ENCODE measurements at places on chromosomes 1 and 21.

DNA sequence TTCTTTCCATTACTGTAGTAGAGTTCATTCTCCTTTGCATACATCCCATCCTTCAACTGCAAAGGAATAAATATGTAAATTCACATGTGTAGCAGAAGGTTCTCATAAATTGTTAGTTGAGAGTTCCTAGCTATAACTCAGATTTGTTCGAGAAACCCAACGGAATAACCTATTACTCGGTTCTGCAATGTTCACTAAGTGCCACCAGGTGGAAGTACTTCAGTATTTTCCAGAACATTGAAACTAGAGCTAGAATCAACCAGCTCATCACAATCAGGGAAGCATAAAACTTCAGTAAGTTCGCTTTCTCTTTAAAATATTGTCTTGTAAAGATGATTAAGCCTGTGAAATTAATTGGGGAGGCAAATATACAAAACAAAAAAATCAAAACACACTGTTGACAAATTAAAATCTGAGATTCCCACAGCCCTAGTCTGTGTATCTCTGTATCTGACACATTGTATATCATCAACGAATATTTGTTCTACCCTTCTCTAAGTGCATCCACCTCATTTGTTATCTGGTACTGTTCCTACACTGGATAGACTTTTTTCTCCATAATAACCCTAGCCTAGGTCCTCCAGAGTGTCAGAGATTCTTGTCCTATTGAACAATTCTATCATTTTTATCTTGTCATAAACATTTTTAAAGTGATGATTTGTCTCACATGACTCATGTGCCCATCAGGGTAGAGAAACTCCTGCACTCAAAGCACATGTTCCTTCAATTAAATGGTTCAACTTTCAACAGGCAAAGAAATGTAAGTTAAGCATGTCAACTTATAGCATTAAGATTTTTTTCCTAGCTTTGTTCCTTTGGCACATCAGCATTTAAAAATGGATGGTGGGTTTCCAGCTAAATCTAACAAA is 31.9 kb downstream of the MROH9 start:
- DNase-seq = no peak

DNA sequence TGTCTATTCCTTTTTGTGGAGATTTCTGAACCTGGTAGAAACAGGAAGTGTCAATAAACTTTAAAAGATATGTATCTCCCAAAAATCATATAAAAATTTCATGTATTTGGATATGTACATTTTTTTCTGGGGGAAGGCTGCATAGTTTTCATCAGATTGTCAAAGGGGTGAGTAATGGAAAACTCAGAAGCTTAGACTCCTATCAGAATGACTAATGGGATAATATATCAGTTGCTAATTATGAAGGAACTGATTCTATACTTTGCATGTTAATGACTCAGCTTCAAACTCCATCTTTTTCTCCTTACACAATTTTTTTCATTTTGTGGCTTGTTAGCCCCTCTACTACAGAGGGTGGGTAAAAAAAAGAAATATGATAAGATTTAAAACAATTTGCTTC is 55.9 kb downstream of the GON4L start:
- no peak for DNase-seq

GRCh38 chr1:163561580-163562295 is 240.0 kb downstream of the NUF2 start:
- no peak for DNase-seq

DNA sequence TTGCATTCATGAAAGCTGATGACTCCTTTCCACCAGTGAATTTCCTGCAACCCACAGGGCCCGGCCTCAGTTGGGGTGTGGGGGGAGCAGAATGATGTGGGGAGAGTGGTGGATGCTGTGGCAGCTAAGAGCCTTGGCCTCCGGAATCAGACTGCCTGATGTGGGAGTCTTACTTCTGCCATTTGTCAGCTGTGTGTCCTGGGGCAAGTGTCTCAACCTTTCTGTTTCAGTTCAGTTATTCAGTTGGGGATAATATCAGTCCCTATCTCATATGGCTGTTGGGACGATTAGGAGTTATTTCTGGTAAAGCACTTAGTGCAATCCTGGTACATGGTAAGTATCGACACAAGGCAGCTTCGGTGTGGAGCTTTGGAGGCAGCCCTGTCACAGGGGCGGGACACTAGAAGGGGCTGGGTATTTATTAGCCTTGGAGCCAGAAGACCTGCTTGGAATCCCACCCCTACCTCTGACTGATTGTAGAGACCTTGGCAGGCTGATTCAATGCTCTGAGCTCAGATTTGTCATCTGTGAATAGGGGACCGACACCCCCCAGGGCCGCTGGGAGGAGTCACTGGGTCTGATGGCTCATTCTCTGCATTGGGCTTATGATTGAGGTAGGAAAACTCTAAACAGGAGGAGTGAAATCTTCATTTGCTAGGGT is 19.6 kb downstream of the ARHGEF10L start:
- DNase-seq = no peak

DNA sequence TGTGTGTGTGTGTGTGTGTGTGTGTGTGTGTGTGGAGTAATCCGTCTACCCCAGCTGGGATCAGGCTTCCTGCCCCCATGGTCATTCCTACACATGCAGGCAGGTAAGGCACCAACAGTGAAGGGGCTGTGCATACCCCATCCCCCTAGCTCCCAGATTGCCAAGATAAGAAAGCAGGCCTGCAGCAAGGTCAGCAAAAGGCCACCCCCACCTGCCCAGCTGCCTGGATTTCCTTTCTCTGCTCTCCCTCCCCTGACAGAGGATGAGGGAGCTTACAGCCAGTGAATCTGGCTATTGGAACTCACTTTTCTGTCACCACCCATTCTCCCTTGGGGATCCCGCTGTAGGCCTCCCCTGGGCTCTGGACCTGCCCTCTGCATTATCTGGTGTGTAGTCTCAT is 7.9 kb downstream of the ALX3 start:
- no peak for DNase-seq

GRCh38 chr21:29365661-29366265 is 67.0 kb downstream of the BACH1 start:
- no peak for DNase-seq

GRCh38 chr1:110605901-110606656 is at the start of gene KCNA2:
Gene KCNA2, minus strand, starts transcription at chr1:110606358. Its CDS starts 1,576 bp downstream, at chr1:110604782.
- peak; percentile 11 for DNase-seq

DNA sequence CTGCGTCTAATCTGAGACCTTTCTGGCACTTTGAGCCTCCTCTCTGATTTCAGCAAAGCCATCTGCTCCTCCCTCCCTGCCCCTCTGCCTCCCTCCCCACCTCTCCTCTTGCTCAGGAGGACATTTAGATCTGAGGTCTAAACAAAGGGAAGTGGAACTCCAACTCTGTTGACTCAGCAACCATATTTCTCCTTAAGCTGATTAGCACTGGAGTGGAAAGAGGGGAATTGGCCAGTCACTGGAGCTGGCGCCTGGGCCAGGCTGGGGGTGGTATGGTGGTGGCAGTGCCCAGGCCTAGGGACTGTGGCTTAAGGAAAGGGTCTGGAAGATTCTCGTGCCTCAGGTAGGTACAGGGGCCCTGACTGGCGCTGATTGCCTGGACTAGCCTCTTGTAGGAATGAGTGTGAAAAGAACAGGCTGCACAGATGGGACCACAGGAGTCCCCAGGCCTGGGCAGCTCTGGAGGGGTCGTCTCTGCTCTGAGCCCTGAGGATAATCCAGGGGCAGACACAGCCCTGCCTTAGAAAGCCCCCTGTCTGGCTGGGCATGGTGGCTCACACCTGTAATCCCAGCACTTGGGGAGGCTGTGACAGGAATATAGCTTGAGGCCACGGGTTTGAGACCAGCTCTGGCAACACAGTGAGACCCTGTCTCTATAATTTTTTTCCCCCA is 11.9 kb downstream of the SH2D2A start:
- DNase-seq = no peak

GRCh38 chr1:20141001-20141400 is 1.9 kb downstream of the PLA2G2F start:
- DNase-seq = no peak

DNA sequence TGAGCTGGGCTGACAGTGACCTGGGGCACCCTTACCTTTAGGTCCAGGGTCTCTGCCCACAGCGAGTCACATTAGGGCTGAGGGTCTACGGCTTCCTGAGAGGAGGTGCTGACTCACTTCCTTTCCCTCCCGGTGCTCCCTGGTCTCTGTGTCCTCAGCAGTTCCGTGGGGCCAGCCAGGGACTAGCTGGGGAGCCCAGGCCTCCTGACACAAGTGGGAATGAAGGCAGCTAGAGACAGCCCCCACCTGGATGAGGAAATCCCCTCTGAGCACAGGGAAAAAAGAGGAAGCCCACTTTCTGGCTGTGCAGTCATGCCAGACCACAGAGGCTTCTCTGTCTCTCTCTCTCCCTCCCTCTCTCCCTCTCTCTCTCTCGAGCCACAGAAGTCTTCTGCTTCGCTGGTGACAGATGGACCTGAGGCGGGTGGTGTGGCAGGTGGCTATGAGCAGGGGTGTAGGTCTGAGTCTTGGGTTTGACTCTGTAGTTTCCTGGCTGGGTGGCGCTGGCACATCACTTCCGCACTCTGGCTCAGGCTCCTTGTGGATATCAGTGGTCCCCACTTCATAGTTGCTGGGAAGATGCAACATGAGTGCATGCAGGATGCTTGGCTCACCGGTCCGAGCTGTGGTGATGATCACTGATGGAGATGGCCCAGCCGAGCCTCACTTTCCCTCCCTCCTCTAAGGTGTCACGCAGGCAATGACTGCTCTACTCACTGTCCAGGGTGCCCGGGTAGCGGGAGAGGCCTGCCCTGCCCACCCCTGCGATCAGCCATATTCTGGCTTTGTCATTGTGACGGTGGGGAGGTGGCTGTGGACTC is 3.5 kb downstream of the SLC66A1 start:
- DNase-seq = no peak

DNA sequence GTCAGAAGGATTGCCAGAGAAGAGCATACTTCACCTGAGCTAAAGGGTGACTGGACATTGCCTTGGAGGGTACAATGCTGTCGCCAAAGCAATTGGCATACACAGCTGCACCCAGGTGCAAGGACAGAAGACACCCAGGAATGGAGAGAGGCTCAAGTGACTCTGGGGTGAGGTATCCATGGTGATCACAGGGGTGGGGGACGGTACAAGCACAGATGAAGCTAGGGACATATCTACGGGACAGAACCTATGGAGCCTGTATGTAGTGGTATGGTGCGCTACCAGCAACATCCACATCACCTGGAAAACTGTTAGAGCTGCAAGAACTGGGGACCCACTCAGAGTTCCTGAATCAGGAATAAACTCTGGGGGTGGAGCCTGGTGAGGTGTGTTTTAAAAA is 286.1 kb downstream of the PCP4 start:
- DNase-seq = no peak

DNA sequence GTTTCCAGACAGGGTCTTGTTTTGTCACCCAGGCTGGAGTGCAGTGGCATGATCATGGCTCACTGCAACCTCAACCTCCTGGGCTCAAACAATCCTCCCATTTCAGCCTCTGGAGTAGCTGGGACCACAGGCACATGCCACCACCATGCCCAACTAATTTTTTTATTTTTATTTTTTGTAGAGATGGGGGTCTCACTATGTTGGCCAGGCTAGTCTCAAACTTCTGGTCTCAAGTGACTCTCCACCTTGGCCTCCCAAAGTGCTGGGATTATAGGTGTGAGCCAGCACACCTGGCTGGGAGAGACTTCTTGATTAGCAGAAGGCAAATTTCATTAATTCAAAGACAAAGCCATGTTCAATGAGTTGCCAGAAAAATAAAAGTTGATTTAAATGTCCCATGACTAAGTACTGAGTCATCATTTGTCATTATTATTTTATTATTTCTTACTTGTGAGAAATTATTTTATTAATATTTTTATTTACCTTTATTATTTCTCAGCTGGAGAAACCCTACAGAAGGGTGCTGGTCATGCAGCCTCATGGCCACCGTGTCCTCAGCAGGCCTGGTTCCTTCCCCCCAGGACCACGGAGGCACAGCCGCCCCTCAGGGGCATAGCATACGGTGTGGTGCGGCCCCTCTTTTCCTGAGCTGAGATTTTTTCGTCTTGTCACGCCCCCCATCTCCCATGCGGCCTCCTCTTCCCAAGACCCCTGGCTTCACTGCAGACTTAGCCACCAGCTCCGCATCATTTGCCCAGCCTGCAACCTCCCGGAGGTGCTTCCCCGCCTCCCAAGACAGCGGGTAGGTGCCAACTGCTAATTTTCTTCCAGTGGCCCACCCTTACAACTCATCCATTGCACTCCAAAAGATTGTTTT is 55.3 kb upstream of the SIM2 start:
- no peak for DNase-seq

DNA sequence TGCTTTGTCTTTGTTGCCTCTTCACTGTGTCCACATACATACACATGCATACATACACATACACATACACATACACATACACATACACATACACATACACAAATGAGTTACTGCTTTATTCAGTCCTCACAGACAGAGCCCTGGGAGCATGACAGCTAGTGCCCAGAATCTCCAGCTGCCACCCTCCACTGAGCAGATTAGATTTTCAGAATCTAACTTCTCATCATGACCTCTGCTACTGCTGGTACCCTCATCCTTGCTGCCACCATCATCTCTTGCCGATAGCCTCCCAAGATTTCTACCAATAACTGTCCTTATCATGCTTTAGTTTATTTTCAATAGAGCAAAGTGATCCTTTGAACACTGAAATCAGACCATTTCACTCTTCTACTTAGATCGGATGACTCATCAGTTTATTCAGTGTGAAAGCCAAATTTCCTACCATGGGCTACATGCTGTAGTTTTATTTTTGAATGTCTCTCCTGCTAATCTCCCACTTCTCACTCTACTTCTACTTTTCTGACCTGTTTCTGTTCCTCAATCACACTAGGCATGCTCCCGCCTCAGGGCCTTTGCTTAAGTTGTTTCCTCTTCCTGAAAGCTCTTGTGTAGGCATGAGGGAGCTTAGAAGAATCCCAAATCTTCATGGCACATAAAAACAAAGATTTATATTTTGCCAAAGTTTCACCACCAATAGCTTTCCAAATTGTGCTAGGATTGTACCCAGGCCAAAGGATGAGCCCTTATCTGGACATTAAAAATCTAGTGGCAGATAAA is 43.0 kb downstream of the ATP6V1G3 start:
- DNase-seq = no peak

- no peak for DNase-seq
Observed at GRCh38 chr1:59364037-59364436, 67.1 kb downstream of the FGGY start.

GRCh38 chr1:224929335-224930237 is at the start of gene DNAH14:
Gene DNAH14, plus strand, starts transcription at chr1:224929675. Its CDS starts 23,028 bp downstream, at chr1:224952703.
- DNase-seq = no peak

GRCh38 chr1:223140611-223141405 is 2.2 kb downstream of the TLR5 start:
- DNase-seq = no peak

- no peak for DNase-seq
Observed at GRCh38 chr21:45451091-45451740, 46.3 kb downstream of the COL18A1 start.

DNA sequence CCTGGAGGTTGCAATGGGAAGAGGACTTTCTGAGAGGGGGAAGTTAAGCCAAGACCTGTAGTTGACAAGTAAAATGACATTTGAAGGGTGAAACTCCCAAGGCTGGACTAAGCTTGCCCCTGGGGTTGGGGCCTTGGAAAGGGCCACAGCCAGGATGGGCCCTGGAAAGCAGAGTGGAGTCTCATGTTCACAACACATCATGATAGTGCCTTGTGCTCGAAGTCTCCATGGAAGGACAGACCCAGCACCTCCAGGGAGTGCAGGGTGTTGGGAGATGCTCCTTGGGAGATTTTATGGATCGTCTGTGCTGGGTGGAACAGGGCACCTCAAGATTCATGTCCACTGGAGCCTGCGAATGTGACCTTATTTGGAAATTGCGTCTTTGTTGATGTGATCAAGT is 55.6 kb upstream of the ACTRT2 start:
- no peak for DNase-seq

Measured in CD4-positive, alpha-beta T cell treated with Interleukin-6 for 4 hours (primary cell).